Kidney (tissue), 22 donors: ENCODE measurements at places on chromosomes 6 and 20.
A peak's percentile ranks its signal among the peaks of the same experiment; 100 is the strongest.

DNA sequence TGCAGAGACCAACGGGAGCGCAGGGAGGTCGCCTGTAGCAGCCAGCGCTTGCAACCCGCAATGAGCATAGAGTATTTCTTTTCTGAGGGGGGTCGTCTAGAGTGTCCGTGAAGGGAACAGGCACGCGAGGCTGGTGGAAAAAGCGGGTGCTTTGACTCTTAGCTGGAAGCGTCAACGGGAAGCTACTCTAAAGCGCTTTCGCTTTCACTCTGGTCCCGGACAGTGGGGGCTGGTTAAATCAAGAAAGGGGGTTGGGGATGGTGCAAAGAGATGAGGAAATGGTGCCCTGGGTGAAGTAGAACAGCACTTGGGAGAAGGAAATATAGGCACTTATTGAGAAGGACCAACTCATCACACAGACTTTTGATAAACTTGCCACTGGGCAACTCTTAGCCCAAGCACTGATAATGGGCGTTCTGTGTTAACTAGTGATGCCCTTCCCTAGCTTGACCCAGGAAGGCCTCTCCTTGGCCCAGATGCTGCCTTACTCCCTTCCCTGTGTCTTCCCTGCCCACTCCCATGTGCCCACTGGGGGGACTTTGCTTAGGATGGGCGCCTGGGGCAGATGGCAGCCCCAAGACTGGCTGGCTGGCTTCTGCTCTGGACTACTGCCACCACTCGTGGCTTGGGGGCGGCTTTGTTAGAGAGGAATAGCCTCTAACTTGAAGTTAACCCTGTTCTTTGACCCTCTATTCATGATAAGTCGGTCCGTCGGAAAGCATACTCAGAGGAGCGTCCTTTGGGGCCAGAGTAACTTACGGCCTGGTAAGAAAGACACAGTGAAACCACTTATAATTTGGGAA lies 585 bp downstream of the PSMB9 start:
- no peak for DNase-seq

DNA sequence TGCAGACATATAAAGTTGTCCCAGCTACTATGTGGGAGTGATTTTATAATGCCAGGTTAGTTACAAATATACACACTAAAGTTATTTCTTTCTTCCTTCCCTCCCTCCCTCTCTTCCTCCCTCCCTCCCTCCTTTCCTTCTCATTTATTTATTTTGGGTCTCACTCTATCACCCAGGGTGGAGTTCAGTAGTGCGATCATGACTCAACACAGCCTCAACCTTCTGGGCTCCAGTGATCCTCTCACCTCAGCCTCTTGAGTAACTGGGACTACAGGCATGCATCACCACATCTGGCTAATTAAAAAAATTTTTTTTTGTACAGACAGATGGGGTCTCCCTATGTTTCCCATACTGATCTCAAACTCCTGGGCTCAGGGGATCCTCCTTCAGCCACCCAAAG lies 59.2 kb downstream of the PHF20 start:
- DNase-seq = no peak

DNA sequence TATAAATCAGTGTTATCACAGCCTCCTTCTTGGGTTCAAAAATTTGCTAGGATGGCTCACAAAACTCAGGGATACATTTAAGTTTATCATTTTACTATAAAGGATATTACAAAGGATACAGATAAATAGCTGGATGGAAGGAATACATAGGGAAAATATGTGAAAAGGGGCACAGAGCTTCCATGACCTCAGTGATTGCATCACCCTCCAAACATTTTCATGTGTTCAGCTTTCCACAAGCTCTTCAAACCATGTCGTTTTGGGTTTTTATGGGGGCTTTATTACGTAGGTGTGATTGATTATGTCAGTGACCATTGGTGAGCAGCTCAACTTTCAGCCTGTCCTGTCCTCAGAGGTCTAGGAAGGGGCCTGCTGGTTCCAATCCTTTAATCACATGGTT lies 68.0 kb downstream of the CYB5R4 start:
- DNase-seq = no peak

DNA sequence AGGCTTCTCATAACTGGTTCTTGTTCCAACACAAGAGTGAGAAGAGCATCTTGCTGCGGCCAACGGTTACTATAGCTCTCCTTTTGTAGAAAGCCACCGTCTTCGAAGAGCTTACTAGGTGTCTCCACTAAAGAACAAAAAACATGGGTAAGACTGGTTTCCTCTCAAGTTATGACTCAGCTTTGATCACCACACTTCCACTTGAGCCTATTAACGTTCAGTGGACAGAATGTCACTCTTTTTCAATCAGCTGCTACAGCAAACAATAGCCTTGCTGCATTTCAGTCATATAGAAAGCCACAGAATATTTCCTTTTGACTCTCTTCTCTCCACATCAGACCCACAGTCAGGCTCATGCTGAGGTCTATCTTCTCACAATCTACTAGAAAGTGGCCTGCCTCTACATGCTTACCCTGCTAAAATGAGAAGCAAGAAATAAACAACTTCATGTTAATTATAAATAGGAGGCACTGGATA lies 243.5 kb upstream of the PREP start:
- DNase-seq = no peak

DNA sequence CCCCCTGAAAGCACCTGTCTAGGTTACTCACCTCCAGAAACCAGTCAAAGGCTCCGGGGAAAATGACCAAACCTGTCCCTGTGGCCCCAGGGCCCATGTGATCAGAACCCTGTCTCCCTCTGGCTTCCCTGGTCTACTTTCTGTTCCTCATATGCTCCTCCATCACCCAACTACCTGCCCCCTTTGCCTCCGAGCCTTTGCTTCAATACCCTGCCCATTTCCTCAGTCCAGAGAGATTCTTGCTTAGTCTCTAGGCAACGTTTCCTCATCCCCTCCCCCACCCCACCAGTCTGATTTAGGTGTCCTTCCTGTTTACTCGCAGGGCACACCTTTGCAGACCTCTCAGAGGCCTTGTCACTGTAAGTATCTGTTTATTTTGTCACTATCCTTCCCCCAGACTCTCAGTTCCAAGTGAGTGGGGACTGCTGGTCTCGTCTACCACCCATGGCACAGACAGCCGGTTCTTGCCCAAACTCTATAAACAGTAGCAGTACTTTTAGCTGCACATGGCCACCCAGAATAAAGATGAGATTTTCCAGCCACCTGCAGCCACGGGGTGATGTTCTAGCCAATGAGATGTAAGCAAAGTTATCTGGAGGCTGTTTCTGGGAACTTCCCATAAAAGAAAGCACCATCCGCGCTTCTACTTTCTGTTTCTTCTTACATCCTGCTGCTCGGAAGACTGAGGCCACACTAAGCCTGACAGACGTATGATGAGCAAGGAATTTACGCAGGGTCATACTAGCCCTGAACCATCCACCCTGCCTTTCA lies 13.3 kb downstream of the ELOVL5 start:
- no peak for DNase-seq

DNA sequence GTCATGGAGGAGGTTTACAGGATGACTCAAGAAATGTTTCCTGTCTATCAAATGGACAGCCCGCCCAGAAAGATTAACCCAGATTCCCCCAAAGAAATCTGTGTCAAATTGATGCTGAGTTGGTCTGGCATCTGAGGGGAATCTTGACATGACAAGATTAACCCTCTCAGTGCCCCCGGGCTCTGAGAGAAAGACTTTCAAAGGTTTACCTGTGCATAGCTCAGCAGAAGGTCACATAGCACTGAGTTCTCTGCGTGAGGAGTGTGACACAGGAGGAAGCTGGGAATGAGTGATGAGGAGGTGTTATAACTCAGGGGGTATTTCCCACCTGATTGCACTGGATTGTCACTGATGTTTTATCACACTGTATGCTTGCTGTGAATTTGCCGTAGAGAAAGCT lies 601.2 kb downstream of the DHX35 start:
- no peak for DNase-seq

DNA sequence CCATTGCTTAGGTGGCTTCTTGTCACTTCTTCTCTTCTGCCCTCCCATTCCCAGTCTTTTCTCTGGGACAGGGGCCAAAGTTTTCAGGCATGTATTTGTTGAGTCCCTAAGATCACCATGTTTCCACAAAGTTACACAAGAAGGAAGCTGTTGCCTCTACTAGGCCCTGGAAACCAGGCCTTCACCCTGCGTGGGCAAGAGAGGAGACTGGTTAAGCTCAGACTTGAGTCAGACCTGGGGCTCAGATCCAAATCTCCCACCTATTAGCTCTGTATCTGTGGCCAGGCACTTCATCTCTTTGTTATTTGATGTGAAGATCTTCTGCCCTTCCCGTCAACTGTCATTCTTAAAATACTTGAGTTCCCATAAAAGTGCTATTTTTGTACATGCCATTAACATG lies 154.6 kb downstream of the SASH1 start:
- DNase-seq = no peak

GRCh38 chr6:73079978-73080377 lies 145.3 kb downstream of the KHDC1L start:
- DNase-seq = no peak

- no peak for DNase-seq
These were observed 41.7 kb downstream of the CTNNBL1 start for GRCh38 chr20:37735541-37735940.

GRCh38 chr6:17281497-17282481 lies 628 bp downstream of the RBM24 start:
- peak; percentile 40 for DNase-seq

- DNase-seq = no peak
These were observed 18.9 kb upstream of the ADGRF5 start for GRCh38 chr6:46940433-46941226.

- no peak for DNase-seq
These were observed 4.8 kb upstream of the DUSP22 start for GRCh38 chr6:287489-287860.

DNA sequence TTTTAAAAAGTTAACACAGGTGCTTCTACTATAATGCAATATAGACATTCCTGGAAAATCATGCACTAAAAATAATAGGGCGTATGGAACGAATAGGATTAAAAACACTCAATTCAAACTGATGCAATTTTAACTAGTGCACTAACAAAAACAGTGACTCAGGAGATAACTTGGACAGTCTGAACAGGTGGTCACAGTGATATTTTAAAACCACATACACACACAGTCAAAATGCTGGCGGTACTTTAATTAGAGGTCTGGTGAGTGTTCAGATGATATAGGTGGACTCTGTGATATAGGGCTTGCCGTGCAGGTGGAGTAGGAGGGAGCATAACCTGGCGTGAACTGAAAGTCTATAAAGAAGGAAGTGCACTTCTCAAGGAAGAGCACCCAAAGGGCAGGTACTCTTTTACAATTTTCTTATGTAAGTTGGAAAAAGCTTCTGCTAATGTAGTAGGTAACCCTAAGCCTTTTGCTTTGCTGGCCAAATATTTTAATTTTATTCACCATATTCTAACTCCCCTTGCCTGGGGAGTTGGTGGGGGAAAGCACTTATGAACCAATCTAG lies 41.9 kb upstream of the PLN start:
- no peak for DNase-seq

DNA sequence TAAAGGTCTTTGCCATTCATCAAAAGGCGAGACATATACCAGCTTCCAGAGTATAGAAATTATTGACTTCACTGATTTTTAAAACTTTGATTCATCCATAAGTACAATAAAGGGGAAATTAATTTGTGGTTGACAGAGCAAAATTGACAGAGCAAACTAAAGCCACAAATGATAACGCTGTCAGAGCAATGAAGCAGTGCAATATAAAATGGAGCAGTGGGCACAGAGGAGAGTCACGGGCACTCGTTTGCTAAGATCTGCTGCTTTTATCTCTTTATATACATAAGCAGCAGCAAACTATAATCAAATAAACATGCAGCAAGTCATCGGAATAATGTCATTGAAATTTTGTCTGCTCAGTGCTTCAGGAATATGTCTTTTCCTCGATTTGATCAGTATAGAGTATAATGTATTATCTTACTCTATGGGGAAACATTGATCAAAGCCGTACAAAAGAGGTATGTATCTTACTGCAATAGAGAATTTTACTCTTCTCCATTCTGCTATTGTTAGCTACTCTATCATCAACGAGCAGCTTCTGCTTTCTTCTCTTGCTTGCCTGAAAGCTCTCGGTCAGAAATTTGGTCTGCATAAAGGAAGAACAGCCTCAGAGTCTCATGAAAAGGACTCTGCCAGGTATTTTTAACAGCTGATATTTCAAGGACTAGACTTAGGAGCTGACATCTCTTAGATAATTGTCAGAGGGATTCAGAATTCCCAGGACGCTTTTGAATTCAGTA lies 546.0 kb upstream of the ARID1B start:
- DNase-seq = no peak

DNA sequence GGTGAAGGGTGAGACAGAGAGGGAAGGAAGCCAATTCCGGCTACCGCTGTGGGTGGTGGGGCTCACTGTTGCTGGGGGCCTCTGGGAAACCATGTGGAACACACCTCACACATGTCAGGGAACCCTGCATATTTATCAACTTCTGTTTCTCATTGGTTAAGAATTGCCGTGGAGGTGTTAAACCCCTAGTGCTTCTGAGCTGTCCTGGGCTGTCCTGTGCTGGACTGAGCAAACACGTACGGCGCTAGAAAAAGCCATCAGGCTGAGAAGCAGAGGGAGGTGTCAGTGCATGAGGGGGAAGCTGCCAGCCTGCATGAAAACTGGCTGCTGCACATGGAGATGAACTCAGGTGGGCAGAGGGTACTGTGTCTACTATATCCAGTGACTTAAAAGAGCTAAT lies 103.9 kb upstream of the JAG1 start:
- no peak for DNase-seq
